ENCODE measurements at places on chromosomes 12 and 14.

DNA sequence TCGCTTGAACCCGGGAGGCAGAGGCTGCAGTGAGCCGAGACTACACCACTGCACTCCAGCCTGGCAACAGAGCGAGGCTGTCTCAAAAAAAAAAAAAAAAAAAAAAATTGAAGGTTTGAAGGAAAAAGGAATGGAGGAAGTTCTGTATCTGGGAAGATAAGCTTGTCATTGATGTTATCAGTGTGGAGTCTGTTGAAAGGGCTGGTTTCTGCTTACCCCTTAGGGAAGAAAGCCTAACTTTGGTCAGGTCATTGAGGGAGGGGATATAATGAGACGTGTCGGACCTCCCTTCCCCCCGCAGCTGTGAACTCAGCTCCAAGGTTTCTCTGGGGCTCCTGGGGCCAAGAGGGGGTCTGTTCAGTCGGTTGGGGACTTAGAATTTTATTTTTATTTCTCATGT lies 16.4 kb downstream of the DAO start:
- DNase-seq, result no peak

DNA sequence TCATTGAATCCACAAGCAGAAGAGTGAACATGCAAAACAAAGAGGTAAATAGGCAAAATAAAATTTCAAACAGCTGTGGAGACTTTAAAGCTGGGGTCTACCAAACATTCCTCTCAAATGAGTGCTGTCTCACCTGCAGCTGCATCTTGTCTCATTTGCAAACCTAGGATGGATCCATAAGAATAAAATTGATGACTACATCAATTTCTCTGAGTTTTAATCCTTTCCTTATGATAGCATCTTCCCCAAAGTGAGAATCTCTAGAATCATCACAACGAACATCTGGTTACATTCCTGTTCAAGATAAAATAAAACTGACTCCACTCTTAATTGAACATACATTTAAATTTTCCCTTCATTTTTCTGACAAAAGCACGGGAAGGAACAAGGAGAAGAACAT lies 18.2 kb downstream of the SSTR1 start:
- no peak for DNase-seq

DNA sequence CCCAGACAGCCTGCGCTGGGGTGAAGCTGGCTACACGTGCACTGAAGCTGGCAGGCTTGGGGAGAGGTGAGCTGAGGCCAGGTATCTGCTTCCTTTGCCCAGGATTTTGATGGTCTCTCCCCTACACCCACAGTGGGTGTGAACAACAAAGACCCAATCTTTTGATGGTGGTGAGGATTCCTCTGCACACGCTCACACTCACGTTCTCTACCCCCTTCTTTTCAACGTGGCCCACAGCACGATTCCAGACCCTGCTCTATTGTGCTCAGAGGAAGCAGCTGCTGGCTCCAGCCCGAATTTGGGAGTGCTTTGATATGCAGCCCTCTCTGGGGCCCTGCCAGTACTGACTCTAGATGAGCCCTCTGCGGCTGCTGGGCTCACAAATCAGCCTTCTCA lies 4.9 kb downstream of the CD9 start:
- DNase-seq, result no peak

GRCh38 chr14:20680363-20680762 lies 4.0 kb upstream of the RNASE4 start:
- DNase-seq, result no peak

DNA sequence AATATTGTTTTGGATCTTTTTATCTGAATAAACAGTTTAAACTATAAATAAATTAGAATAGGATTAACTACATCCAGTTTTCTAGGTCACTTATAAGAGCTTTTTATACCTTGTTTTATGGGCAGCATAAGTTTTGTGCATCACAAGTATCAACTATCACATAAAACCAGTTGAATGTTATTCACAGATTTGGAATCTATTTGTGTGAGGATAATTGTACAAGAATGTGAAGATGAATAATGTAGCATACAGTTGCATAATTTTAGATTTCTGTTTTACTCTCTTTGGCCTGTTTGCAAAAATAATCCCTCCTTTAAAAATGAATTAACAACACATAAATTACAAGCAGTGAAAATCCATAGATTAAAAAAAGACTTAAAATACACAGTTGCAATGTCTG lies 88.8 kb downstream of the SCFD1 start:
- DNase-seq, result no peak

DNA sequence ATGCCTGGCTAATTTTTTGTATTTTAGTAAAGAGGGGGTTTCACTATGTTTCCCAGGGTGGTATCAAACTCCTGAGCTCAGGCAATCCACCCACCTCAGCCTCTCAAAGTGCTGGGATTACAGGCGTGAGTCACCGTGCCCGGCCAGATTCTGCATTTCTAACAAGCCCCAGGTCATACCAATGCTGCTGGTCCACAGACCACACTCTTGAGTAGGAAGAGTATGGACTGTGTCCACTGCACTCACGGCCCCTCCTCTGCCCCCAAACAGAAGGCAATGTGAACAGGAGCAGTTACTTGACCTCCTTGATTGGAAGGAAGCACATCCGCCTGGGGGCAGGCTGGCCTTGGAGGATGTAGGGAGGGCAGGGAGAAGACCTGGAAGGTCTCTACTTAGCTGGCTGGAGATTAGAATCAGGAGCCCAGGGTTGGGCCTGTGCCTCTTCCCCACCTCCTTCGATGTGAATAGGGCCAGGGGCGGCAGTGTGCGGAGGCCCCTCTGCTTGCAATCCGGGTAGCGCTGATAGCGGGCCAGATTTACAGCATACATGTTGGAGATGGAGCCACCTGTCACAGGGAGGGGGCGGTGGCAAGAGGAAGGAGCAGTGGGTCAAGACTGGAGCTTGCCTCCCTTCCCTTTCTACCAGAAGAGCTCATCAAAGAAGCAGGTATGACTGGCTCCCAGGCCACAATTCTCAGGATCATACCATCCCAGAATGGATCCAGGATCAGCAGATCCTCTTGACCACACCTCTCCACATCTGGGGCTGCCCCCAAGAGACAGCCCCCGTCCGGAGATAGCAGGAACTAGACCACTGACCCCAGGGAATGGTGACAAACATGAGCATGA lies 9.4 kb upstream of the ZNF740 start:
- DNase-seq, result no peak

DNA sequence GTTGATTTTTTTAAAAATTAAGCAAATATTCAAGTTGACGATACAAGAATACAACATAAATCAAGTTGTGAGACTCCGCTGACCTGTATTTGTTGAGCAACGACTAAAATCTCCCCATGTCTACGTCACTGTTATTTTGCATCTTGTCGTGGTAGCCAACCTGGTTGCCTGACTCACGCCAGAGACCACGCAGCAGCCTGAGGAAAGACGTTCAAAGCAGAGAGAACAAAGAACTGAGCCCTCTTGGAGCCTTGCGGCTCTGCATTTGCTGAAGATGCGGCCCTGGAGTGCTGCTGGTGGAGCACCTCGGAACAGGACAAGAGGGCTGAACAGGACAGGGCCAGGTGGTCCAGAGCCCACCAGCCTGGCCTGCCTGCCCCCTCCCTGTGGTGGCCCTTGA lies 21.4 kb upstream of the DIO3 start:
- no peak for DNase-seq

GRCh38 chr12:53652366-53652765 lies 23.5 kb downstream of the ATP5MC2 start:
- no peak for DNase-seq

DNA sequence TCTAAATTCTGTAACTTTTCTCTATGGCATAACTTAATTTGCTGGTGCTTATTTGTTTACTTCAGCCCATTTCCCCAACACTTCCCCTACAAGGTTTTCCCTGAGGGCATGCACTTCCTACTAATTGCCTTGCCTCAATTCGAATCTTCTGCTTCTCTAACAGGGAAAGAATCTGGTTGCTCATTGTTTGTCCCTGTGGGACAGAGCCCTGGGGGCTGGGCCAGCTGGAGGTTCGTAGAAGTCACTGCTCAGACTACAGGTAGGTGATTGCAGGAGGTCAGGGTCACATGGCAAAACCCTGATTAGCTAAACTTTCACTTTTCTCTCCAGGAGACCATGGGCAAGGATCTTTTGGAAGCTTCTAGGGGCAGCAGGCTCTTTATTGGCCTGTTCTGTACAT lies 72.0 kb downstream of the ZFC3H1 start:
- DNase-seq, result no peak

DNA sequence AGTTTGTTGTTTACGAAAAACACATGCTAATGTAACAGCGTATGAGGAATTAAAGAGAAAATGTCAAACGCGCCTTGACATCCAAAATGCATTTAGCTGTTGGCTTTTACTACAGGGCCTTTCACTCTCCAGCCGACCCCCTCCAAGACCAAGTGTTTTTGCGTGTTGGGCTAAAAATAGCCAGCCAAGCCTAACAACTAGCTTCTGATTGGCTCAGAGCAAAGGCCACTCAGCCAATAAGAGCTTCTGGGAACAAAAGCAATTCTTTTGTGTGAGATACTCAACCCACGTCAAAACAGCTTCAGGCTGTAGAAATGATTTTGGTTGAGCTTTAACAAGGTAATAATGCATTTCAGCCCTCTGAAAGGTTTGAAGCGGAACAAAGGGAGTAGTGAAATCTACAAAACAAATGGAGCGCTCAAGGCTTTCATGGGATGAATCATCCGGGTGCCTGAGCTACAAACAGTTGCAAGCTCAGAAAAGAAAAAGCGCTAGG lies 198.7 kb upstream of the DCN start:
- DNase-seq, result no peak

DNA sequence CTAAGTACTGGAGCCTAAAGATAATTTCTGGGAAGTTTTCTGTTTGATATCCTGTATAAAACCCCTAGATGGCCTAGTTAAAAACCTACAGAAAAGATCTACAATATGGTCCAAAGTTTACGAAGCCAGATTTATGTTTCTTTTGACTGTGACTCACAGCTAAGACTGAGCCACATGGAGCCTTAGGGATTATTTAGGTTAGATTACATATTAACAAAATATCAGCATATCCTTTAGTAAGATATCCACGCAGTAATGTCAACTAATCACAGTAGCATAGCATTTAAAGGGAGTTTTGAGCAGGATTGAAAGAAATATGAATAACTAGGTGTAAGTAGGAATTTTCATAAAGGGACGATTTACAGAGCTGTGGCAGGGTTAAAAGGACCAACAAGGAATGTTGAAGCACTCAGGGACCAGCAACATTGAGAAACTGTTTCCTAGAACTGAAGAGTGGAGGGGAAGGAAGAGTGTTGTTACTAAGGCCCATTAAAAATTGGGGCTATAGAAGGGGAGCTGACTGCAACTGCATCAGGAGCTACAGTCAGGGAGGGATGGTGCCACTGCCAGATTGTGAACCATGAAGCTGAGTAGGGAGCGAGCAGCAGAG lies 155.5 kb downstream of the DACT1 start:
- DNase-seq, result no peak

Data from NCI-H1417 treated with DMSO at 0.1 percent for 48 hours (cell line).